Activated CD4-positive, CD25-positive, alpha-beta regulatory T cell (primary cell): ENCODE measurements at places on chromosomes 3 and 15.

GRCh38 chr3:177982034-177982433 lies 554.2 kb upstream of the KCNMB2 start:
- DNase-seq, result no peak

DNA sequence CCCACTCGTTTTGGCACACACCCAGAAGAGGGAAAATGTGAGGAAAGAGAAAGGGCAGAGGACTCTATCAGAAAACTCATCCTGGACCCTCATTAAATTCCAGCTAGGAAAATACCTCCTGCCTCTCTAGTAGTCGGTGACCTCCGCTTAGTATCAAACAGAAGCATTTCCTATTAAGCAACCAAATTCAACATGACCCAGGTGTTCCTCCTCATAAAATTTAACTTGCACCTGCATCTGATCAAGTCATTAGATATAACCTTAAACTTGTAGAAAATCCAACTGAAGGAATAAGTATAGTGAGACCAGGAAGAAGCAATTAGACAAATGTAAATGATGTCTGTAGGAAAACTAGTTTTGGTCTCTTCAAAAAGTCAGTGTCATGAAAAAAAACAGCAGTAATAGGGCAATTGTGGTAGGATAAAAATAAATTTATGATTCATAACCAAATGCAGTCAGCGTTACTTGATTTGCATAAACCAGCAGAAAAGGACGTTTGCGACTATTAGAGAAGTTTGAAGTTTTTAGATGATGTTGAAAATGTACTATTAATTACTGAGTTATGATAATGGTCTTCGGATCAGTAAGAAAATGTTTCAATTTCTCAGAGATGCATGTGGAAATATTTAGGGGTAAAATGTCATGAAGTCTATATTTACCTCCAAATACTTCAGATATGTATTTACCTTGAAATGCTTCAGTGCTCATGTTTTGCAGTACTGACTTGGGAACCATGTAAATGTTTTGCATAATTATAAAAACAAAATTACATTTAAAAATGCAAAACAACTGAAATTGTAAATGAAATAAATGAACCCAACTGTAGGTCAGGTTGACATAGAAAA lies 44.6 kb downstream of the LDHAL6B start:
- DNase-seq, result no peak

GRCh38 chr3:141876891-141877621 lies 613 bp downstream of the ATP1B3 start:
- DNase-seq, result peak; percentile 7

- no peak for DNase-seq
Measured at GRCh38 chr3:146503461-146504202, 34.3 kb upstream of the PLSCR2 start.

DNA sequence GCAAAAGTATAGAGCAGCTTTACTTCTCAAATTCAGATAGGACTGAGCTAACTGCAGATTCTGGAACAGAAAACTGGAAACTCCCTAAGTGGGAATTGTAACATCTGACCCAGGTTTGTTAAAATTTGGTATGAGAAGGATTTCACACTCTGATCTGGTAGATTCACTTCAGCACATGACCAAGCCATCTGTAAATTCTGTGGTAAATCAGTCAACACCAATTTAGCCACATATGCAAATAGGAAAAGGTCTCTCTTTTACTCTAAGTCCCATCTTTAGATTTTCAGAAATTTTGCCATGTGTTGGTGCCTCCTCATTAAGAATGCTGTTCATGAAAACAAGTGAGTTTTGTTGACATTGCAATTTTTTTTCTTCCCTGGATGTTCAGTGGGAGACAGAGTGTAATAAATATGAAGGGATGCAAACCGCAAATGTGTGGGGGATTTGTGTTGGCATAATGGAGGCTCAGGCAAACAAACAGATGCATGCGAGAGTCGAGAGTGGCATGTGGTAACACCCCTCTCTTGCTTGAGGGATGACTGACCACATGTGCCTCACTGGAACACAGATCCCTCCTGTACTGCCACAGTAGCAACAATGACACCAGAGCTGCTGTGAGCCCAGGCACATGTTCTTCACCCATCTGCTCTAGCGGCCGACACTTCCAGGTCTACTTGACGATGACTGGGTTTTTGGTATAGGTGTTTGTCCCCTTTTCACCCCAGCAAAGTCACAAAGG lies 146.6 kb downstream of the FEZF2 start:
- DNase-seq, result no peak

DNA sequence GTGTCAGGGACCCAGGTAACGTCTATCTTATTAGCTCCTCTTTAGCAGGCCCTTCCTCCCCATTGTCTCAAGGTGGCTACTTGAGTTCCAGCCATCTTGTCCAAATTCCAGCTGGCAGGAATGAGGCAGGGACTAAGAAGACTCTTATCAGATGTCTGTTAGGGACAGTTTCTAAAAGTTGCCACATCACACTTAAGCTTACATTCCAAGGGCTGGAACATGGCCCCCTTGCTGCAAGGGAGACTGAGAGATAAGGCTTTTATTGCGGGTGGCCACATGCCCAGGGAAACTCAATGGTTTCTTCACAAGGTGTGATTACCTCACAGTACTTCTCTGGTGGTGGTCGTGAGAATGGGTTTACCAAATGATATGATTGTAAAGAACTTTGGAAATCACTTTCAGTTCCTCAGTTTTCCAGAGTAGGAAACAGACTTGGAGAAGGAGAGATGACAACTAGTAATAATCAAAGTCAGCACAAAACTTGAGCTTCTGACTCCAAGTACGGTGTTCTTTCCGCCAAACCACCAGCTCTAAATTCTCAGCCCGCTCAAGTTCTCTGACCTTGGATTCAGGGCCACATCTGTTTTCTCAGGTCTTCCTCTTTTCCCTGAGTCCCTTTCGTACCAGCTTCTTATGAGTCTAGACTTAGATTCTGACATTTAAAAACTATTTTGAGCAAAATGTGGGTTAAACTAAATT lies 14.2 kb downstream of the PDIA5 start:
- DNase-seq, result no peak

- peak; percentile 9 for DNase-seq
Measured at GRCh38 chr3:107064405-107065060, 312.7 kb upstream of the CCDC54 start.

DNA sequence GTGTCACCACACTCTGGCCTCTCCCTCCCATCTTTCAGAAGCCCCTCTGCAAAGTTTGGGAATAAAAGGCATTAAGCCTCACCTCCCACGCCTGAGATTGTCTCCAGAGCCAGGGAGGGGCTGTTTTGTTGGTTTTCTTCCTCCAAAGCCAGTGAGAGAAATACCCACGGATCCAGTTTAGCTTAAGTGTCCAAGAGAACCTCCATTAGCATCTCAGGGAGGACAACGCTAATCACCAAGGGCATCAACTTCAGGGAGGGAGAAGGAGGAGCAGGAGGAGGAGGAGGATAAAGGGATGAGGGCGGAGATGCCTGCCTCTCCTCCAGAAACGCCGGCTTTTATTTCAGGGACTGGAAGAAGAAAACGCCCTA lies 101.6 kb downstream of the SRGAP3 start:
- DNase-seq, result no peak

DNA sequence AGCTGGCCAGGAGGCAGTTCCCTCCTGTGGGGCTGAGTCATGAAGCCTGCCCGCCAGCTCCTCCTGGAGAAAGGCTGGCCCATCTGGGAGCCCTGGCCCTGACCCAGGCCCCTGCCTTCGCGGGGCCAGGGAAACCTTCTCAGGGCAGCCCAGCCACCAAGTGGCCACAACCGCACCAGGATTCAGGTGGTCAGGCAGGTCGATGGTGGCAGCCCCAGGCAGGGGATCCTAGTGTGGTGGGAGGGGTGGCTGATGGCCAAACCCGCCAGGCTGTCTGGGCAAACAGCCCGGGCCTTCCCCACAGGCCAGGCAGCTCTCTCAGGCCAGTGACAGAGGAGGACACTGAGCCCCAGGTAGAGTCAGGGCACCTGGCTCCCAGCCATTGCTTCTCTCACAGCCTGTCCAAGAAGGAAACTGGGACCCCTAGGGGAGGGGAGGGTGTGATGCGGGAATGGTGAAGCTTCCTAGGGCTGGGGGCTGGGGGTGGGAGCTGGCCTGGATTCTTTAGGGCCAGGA lies 1.2 kb downstream of the TWF2 start:
- no peak for DNase-seq

- no peak for DNase-seq
Measured at GRCh38 chr3:156865732-156866131, 39.6 kb downstream of the LEKR1 start.

DNA sequence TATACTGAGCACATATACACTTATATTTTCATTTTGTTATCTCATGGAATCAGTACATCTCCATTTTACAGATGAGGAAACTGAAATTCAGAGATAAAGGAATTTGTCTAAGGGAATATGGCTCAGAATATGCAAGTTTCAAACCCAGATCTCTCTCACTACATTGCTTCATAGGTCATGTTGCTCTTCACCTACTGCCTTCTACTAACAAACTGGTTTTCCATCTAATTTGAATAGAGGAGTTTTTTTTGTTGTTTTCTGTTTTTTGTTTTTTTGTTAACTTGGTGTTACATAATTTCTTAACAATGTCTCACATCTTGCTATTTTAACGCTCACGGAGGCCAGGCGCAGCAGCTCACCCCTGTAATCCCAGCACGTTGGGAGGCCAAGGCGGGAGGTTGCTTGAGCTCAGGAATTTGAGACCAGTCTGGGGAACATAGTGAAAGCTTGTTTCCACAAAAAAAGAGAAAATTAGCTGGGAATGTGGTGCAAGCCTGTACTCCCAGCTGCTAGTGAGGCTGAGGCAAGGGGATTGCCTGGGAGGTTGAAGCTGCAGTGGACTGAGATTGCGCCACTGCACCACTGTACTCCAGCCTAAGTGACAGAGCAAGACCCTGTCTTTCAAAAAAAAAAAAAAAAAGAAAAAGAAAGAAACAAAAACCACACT lies 37.0 kb downstream of the FMN1 start:
- no peak for DNase-seq

GRCh38 chr15:93980261-93980911 lies 251.0 kb upstream of the MCTP2 start:
- DNase-seq, result no peak

DNA sequence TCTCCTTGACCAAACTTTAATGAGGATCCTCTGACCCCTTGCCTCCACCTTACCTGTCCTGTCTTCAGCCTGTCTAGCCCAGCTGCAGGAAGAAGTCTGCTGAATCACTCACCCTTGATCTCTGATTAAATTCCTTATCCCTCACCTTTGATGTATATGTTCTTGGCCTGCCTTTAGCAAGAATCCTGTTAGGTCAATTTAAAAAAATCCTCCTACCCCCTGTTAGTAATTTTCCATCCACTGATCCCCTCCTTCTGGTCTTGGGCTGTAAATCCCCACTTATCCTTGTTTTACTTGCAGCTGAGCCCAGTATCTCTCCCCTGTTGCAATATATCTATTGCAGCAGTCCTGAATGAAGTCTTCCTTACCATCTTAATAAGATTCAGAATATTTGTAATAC lies 39.0 kb downstream of the MYH15 start:
- no peak for DNase-seq

GRCh38 chr3:154274348-154274747 lies 49.9 kb downstream of the DHX36 start:
- DNase-seq, result no peak

- DNase-seq, result no peak
Measured at GRCh38 chr3:37964716-37965115, 25.9 kb upstream of the VILL start.

- no peak for DNase-seq
Measured at GRCh38 chr3:150220799-150221198, 187.3 kb upstream of the TSC22D2 start.

DNA sequence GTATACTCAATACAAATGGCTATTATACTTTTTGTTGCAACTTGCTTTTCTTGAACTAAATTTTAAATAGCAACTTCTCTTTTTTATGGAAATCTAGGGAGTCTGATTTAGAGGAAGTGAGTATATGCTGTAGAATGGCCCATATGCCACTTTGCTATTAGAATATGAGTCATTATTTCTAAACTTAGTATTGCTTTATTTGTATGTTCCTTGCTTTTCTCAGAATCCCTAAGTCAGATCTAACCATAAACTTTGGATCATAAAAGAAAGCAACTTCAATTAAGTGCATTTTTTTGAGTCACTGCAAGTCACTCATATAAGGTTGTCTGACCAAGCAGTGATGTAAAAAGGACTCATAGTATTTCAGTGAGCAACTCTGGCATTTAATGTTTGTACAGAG lies 17.5 kb upstream of the SPTSSB start:
- no peak for DNase-seq

DNA sequence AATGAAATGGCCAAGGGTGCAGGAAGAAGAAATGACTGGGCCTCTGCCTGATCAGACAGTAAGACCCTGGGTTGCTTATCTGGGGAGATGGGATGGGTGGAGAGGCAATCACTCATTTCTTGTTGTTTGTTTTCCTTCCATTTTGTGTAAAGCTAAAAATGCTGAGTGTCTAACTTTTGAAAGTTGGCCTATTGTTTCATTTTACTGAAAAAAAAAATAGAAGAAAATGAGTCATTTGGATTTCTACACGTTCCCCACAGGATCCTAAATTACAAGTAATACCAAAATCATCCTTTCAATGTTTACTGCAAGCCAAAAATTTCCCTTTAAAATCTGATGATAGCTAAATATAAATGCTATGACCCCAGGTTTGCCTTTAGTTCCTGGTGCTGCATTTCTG lies 30.6 kb downstream of the PTX3 start:
- no peak for DNase-seq

GRCh38 chr15:83323296-83323711 lies 38.8 kb upstream of the BNC1 start:
- no peak for DNase-seq

DNA sequence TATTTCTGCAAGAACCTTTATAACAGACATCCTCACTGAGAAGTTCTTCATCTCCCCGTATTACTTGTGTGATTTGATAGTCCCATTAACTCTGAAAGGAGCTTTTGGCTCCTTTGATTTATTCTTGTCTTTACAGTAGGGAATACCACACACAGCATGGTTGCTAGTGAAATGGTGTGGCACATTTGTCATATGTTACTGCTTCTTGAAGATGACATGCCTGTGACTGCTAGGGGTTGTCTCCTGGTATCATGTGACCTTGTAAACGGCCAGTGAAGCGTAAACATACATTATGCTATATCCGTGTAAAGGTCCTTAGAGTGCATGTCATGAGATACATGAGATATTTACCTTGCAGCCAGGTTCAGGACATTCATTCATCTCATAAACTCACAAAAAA lies 197.9 kb downstream of the RYR3 start:
- no peak for DNase-seq

GRCh38 chr3:173221010-173221409 lies 80.0 kb upstream of the SPATA16 start:
- no peak for DNase-seq

GRCh38 chr3:179676081-179676480 lies 23.2 kb downstream of the USP13 start:
- DNase-seq, result no peak

- DNase-seq, result no peak
Measured at GRCh38 chr3:71647751-71648150, 64.2 kb upstream of the FOXP1 start.

DNA sequence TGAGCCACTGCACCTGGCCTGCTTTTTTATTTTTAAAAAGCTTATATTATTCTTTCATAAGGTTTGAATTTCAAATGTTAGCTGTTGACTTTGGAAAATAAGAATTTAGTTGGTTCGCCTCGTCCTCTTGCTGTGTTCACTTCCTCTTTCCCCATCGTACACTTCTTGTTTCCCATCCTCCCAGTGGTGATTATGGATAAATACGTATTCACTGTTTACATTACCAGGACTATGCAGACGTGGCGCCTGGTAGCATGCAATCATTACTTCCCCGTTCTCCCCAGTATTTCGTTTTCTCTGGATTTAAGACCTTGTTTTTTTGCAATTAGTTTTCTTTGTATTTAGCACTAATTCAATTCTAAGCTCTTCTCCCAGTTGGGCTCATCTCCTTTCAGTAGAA lies 70.1 kb downstream of the LMLN start:
- no peak for DNase-seq

GRCh38 chr3:151445273-151446001 lies 15.4 kb downstream of the IGSF10 start:
- DNase-seq, result no peak
